ENCODE measurements at places on chromosomes 1 and 21. TPM values are rescaled to one million over a fixed set of nuclear protein-coding genes. Genes with fewer than 3 reads are reported as not detected.

DNA sequence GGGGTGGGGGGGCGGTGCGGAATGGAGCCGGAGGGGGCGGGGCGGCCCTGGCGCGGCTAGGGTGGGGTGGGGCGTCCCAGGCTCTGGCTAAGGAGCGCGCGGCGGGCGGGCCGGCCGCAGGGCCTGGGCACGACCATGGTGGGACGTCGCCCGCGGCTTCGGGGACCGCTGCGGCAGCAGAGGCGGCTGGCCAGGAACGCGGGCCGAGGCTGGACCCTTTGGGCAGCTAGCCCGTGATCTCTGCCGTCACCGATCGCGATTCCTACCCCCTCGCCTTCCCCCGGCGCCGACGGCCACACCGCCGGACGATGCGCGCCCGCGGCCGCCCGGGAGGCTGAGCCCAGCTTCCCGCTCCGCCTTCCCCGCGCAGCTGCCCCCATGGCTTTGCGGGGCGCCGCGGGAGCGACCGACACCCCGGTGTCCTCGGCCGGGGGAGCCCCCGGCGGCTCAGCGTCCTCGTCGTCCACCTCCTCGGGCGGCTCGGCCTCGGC, at the start of gene MAP3K21:
MAP3K21 (plus strand) TSS at position 74 of the 491 bp plus-strand sequence; CDS start at position 379, 305 bp downstream.
- DNase-seq, result peak; percentile 45

OR2T5 gene
- not detected for total RNA-seq

GRCh38 chr1:43034778-43035177, 76.1 kb upstream of the SLC2A1 start:
- DNase-seq, result no peak

GRCh38 chr1:16189003-16189402, 23.4 kb downstream of the ARHGEF19 start:
- no peak for DNase-seq

CRYBG2 gene
- total RNA-seq, result 0.30 TPM

CELA3B gene
- not detected for total RNA-seq

DNA sequence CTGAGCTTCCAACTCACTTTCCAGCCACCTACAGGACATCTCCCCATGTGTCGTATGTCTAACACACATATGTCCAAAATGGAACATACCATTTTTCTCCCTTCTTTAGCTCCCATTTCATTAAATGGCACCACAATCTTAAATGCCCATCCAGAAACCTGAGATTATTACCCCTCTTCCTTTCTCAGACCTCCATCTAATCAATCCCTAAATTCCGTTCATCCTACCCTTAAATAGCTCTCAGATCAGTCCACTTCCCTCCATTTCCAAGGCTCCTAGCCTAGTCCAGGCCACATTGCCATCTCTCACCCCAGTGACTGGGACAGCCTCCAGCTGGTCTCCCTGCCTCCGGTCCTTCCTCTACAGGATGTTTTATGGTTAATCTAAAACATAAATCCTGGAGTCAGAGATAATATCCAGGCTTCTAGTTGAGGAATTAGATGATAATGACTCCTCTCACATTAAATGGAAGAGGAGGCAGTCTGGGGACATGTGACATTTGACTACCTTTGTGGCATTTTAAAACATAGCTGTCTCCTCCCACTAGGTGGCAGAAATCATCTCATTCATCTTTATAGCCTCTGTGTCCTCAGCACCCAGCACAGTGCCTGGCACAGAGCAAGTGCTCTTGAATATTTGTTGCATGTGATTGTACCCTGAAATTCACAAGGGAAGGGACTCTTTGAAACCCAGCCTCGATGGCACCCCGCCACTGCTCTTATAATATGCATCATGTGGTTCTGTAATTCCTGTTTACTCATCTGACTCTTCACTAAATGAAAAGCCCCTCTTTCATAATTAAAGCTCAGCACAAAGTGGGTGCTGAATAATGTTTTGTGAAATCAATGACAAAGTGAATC, 102.3 kb downstream of the TMEM53 start:
- DNase-seq, result no peak

ELAVL4 gene
- total RNA-seq, result 77.4 TPM

DNA sequence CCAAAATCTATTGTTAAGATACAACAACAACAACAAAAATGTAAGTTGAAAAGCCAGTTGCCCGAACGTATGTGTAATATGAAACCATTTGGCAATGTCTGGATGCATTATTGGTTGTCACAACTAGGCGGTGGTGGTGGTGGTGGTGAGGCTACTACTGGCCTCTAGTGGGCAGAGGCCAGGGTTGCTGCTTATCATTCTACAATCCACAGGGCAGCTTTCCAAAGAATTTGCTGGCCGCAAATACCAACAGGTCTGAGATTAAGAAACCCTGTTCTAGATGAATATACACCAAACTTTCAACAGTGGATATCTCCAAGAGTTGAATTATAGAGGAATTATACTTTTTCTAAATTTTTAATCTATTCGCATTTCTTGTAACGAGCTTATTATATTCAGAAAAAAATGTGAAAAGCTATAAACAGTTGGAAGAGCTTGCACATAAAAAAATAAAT, 26.8 kb upstream of the ZNF697 start:
- DNase-seq, result peak; percentile 62

GRCh38 chr1:38326856-38327255, 280.3 kb upstream of the POU3F1 start:
- DNase-seq, result no peak

GRCh38 chr1:152777510-152778137, 2.7 kb downstream of the LCE1F start:
- DNase-seq, result no peak

DNA sequence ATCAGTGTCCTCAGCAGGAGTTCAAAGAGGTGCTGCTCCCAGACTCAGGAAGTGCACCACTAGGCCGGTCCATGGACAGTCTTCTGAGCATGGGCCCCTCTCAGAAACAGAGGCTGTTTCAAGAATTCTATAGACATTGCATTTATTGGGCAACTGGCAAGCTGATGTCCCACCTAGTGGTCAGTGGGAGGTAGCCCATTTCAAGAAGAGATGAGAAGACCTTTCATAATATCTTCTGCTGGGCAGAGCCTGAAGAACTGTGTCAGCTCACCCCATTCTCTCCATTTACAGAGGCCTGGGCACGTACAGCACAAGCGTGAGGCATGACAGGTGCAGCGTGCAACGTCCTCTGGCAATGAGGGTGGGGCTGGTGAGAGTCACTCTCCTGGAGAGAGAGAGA, 216.0 kb downstream of the DYRK1A start:
- no peak for DNase-seq

DNA sequence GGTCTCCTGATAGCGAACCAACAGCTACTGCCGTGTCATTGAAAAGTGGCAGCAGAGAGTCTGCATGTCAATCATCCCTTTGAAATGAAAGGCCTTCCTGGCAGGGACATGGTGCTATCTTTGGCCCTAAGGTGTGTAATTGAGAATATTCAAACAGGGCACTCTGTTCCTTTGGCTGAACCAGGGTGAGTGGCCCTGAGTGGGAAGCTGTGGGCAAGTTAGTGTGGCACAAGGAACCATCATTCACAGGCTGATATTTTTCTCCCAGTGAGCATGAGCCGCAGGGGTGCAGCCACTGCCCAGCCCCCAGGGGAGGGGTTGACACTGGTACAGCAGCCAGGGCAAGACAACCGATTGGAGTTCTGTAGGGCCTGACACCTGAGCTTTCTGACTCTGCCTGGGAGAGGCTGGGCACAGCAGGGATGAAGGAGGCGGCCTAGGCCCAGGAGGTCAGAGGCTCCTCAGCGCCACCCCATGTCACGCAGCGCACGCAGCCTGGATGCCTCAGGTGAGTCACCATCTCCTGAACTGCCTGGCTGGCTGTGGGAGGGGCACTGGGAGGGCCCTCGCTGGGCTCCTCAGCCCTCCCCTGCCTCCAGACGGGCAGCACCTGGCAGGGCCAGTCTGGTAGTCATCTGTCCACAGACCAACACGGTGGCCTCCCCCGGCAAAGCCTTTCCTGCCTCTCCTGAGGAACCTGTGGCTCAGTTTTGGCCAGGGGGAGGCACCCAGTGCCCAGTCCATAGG, 13.2 kb downstream of the QSOX1 start:
- no peak for DNase-seq

GRCh38 chr1:153742411-153743142, 14.7 kb downstream of the INTS3 start:
- no peak for DNase-seq

DNA sequence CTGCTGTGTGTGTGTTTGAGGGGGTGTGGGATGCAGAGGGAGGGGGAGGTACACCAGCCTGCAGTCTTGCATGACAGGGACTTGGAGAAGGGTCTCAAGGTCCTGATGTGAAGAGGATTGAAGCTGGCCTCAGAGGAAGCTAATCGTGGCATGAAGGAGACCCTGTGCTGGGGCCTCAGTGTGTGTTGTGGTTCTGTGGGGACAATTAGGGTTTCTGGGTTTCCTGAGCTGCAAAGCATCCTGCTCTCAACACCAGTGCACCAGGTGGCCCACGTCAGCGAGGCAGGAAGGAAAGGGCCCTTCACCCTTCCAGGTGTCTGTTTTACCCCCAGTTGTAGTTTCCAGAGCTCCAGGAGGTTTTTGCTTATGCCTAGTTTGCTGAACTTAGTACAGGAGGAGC, 52.8 kb downstream of the TENT5C start:
- no peak for DNase-seq

SEMA6C gene
- 16.4 TPM for total RNA-seq

DNA sequence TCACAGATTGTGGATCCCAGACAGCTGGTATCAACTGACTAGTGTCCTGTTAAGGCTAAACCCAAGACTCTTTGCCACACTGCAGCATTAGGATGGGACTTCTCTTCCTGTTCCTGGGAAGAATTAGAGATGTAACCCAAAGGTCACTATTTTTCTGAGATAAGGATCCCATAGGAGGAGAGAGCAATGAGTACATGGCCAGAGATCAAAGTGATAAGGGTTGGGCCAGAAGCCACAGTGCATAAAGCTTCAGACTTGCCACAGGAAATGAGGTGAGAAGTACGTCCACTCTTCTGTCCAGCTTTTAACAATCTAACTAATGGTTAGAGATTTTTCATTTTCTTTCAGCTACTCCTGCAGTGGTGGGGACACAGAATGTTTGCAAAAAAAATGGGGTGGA, at the start of gene HSD3B1:
HSD3B1 (plus strand) TSS at position 270 of the 400 bp plus-strand sequence. CDS start 267 bp downstream, outside the sequence.
- DNase-seq, result no peak

C1orf116 gene
- total RNA-seq, result 0.11 TPM

DNA sequence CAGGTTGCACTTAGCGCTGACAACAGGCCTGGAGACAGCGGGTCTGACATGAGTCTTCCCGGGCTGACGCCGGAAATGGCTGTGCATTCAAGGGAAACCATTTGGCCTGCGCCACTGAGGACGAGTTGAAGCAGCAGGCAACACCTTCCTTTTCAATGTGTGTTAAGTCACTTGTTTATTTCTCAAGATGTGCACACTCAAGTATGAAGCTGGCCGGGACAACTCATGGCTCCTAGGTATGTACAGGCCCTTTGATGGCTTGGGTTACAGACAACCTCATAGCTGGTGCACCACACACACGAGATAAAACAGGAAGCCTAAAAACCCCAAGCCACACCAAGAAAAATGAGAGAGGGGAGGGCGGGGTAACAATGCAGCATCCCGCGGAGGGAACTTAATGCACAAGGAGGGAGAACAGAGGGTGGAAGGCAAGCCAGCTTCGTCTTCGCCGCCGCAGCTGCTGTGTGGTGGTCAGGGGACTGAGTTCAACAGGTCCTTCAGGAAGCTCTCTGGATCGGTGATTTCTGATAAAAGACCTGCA, 118.0 kb upstream of the IFFO2 start:
- no peak for DNase-seq

NLRP3 gene
- 5.0 TPM for total RNA-seq

AP4B1 gene
- total RNA-seq, result 30.3 TPM

ST6GALNAC3 gene
- total RNA-seq, result 29.9 TPM

S100A16 gene
- total RNA-seq, result 46.0 TPM

DNA sequence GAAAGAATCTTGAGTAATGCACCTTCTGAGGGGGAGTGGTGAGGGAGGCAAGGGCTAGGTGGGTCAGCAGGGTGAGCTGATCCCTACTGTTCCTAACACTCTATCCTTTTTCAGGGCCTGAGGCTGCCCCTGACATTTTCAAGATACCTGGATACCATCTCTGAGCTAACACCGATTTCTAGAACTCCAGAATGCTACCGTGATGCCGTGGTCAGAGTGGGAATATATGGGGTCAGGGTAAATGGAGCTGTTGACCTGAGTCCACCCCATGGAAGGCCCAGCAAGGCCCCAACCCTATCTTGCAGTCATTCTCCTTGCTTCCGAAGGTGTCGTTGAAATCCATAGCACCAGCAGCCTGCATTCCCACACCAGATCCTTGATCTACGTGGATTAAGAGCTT, 18.0 kb upstream of the PTPRF start:
- no peak for DNase-seq

DNA sequence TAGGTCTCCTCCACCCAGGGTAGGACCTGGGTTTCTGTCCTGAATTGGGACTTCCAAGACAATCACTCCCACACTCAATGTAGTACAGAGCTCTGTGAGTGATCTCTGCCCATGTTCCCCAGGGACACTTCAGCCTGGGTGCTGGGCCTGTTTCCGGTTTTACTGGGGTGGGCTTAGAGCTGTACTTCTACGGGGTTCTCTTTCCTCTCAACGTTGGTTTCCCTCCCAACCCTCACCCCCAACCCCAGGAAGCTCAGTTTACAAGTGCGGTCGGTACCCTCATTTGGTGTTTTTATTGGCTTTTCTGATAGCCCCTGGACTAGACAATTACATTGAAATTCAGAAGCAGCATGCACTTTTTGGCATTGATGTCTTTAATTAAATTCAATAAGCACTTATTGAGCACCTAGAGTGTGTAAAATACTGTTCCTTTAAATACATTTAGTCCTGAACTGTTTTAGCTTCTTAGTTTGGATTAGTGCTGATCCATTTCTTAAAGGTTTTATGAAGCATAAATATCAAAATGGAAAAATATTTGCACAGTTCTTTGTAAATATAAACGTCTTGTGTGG, 542 bp upstream of the XPR1 start:
- no peak for DNase-seq

FCMR gene
- 1.3 TPM for total RNA-seq

CA6 gene
- total RNA-seq, result not detected

GRCh38 chr1:6385488-6386191, 7.9 kb downstream of the ACOT7 start:
- DNase-seq, result no peak

Measured in spinal cord (tissue), 10 donors.